Fibroblast of skin of left quadriceps (primary cell): ENCODE measurements at places on chromosomes 1 and 21.

DNA sequence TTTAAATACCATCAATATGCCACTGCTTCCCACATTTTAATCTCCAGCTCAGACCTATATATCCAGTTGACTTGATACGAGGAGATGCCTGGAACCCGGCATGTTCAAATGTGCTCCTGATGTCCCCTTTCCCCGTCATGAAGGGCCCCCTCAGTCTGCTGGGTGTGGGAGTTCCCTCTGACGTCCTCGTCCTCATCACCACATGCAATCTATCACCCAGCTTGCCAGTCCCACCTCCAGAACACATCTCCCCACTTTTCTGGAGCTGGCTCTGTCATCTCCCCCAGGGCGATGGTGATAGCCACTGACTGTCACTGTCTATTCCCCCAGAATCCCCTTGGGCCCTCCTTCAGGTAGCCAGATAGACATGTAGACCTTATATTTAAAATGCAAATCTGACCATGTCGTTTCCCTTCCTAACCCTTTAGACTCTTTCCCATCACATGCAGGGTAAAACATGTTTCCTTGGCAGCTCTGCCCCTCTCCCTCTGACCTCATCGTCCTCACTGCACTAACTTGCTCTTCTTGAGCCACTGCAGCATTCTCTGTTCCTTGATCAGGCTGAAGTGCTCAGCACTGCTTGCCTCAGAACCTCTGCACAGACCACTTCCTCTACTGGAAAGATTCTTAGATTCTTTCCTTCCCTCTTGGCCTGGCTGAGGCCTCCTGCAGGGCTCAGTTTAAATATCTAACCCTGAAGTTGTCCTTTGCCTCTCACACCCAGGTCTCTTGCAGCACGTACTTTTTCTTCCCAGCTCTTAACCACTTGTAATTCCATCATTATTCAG is 7.4 kb downstream of the AZIN2 start:
- no peak for DNase-seq

GRCh38 chr1:66687358-66687757 is 64.9 kb upstream of the DYNLT5 start:
- DNase-seq = no peak

- no peak for DNase-seq
Observed at GRCh38 chr1:64664299-64664698, 80.6 kb upstream of the RAVER2 start.

DNA sequence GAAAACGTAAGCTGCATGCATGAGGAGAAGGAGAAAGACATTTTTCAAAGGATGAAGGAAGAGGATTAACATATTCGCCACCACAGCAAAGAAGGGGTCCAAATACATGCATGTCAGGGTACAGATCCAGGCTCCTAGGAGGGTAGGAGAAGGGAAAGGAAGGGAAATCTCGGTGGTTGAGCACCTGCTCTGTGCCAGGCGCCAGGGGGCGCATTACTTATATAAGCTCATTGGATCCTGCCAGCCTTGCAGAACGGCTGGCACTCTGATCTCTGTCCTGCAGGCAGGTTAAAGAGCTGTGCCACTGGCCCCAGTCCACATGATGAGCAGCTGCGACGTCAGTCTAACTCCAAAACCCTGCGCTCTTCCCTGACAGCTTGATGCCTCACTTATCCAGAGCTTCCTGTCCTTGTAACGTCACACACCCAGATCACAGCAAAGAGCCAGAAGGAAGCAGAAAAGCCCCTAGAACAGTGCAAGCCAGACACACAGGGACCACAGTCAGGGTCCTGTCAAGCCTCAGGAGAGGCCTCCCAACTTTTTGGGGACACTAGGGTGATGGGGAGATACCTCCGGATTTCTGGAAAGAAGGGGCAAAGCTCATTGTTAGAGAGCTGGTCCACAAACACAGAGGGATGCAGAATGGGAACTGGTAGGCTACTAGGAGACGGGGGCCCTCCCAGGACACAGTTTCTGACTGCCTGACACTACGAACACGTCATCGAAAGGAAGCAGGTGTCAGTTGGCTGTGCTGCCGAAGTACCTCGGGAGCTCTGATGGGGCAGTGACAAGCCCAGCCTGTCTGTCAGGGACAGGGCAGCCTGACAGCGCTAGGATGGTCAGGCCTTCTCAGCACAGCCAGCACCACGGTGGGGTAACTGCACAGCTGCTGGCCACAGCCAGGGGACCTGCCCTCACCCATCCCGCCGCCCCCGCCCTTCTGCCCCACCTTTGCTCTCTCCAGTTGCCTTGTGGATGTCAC is 99.1 kb downstream of the BEND5 start:
- peak; percentile 19 for DNase-seq

GRCh38 chr1:167555971-167556714 is 2.6 kb upstream of the CREG1 start:
- no peak for DNase-seq

DNA sequence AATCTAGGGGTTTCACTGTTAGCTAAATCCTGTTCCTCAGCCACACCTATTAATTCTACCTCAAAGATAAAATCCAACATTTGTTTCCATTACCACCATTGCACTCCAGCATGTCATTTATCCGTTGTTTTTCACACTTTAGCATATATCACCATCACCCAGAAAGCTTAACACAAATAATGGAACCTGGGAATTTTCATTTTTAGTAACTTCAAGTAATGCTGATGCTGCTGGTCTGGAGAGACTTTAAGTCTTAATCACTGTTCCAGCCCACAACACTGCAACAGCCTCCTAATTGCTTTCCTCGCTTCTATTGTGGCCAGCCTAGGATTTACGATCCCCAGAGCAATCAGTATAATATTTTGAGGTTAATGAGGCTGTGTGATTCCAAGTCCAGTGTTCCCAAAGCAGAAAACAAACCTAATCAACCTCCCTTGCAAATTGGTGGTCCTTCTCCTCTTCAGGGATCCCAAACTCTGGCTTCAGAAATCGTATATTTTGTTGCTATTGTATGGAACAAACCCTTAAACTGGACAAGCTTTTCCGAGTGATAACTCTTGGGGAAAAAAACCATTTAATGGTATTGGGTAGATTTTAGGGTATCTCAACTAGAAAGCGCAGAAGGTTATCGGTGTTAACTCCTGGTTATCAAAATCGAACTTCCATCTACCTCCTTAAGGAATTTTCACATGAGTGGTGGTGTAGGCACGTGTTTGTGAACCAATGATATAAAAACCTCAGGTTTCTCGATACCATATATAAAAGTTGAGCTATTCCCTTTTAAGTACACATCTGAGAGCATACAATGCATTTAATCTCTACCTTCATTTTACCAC is 50.0 kb upstream of the BOLA1 start:
- DNase-seq = no peak

- DNase-seq = peak; percentile 18
Observed at GRCh38 chr1:34529935-34530859, 224.7 kb upstream of the GJB5 start.

- no peak for DNase-seq
Observed at GRCh38 chr1:172863031-172863430, 187.7 kb downstream of the TNFSF18 start.

- no peak for DNase-seq
Observed at GRCh38 chr1:171126504-171126903, 35.8 kb downstream of the FMO3 start.
